ENCODE measurements at places on chromosomes 12 and 14.

GRCh38 chr12:22100958-22101748 lies 55.1 kb downstream of the CMAS start:
- peak; percentile 26 for DNase-seq

- no peak for DNase-seq
These were observed 98.6 kb downstream of the VRK1 start for GRCh38 chr14:96895658-96896271.

DNA sequence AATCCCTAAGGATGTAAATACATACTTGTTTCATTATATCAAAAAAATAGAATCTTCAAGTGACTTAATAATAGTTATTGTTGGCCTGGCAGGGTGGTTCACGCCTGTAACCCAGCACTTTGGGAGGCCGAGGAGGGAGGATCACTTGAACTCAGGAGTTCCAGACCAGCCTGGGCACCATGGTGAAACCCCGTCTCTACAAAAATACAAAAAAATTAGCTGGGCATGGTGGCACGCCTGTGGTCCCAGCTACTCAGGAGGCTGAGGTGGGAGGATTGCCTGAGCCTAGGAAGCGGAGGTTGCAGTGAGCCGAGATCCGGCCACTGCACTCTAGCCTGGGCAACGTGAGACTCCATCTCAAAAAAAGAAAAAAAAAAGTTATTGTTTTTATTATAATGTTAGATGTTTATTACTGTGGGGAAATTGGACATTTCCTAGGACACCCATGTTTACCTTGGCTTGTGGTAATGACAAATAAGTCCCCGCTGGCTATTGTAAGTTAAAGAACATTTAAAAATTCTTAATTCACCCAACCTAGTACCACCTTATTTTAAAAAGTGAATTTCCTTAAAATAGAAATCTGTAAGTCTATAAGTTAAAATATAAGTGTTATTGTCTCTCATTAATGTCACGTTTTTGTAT lies 1.8 kb downstream of the USP15 start:
- DNase-seq, result no peak

GRCh38 chr14:105427936-105428485 lies 8.4 kb downstream of the MTA1 start:
- no peak for DNase-seq

DNA sequence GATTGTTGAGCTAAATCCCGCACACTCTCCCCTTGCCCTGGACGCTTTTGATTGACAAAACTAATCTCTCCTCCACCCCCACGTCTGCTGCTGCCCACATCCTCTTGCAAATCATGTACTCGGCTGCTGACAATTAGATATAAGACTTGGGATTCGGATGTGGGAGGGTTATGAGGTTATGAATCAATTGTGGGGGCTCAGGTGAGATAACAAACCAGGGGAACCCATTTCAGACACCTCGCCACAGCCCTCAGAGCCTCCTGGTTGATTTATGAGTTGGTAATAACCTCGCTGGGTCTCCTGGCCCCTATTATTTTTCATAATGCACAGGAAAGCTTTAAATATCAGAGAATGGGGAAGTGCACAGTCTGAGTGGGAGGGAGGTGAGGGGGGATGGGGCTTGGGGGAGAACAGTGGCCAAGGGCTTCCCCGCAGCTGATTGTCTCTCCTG lies 449.9 kb downstream of the DPF3 start:
- peak; percentile 38 for DNase-seq

DNA sequence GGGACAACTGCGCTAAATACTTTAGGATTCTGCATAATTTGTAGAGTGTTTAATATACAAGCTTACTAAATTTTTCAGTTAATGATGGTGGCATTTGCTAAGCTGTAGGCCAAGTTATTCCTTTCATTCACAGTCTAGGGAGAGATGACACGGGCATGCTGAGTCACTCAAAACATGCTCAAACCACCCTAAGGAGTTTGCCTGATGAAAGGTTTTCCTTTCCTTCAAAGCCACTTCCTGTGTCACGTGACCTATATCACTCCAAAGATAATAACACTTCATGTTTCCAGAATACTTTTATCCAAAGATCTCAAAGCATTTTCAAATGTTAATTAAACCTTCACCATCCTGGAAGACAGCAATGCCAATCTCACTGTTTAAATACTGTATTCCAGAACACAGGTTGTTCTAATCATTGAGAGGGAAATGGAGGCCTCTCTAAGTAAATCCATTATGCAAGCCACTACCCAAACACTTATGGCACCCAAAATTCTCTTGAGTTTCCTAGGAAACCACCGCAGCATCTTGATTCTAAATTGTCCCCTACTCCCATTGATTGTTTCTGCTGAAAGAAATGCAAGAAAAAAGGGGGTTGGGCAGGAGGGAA lies 207.0 kb upstream of the CDKN3 start:
- no peak for DNase-seq

GRCh38 chr12:76611533-76611932 lies 52.0 kb upstream of the OSBPL8 start:
- no peak for DNase-seq

DNA sequence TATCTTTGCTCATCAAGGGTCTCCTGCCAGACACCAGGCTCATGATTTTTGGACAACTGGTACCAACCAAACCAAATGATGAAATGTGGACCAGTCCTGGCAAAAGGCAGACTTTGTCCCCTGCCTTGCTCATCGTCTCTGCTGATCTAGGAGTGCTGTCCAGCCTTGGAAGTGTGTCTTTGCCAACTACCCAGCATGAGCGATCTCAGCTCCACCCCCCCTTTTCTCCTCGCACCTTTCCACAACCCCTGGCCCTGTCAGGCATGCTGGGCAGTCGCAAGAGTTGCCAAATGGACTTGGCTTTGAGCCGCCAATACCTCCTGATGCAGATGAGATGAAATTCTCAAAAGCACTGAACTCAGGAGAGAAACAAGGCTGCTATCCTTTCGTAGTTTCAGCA lies 174.3 kb downstream of the KCNA5 start:
- no peak for DNase-seq

GRCh38 chr12:58765076-58765475 lies 155.2 kb downstream of the LRIG3 start:
- DNase-seq, result no peak

DNA sequence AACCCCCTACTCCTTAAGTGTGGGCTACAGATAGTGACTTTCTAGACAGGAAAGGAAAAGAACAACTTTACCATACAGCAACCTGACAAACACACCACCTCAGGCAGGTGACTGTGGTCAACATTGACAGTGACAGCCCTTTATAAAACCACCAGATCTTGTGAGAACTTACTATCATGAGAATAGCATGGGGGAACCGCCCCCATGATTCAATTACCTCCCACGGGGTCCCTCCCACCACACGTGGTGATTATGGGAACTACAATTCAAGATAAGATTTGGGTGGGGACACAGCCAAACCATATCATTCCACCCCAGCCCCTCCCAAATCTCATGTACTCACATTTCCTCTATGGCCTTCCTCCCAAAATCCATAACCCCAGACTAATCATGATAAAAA lies 16.3 kb downstream of the OR10P1 start:
- no peak for DNase-seq

DNA sequence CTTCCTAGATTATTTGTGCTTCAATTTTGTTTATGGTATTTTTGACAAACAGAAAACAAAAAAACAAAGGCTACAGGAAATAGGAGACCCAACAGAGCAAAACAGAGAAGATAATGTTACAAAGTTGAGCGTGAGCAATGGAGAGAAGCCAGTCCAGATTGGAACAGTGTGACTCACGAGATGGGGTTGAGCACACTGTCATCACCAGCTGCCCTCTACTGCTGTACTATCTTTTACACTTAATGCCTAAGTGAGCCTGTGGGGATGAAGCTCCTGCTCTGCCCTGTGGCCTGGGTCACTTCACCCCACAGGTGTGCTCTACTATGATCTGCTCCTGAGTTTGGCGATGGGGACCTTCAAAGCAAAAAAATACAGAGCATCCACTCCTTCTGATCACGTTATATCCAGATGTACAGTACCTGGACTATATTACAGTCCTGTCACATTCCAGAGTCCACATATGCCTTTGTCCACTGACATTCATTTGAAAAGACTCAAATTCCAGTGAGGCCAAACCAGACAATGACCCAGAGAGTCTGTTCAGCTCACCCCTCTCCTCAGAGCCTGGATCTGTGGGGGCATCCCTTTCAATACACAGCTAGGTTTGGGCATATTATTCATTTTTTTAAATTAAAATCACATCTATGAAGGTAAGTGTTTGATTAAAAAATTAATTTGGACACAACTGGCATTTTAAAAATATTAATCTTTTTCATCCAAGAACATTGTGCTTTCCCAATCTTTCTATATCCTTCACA lies 4.4 kb downstream of the IPO8 start:
- DNase-seq, result no peak

- peak; percentile 34 for DNase-seq
These were observed at the start of gene GPR68 for GRCh38 chr14:91244501-91244901. TSS of gene GPR68 (minus strand) at chr14:91244704. CDS start at chr14:91235050, 9,654 bp downstream.

GRCh38 chr14:72810201-72810600 lies 83.7 kb downstream of the DPF3 start:
- DNase-seq, result peak; percentile 74

GRCh38 chr14:96581902-96582301 lies 79.7 kb downstream of the PAPOLA start:
- no peak for DNase-seq

DNA sequence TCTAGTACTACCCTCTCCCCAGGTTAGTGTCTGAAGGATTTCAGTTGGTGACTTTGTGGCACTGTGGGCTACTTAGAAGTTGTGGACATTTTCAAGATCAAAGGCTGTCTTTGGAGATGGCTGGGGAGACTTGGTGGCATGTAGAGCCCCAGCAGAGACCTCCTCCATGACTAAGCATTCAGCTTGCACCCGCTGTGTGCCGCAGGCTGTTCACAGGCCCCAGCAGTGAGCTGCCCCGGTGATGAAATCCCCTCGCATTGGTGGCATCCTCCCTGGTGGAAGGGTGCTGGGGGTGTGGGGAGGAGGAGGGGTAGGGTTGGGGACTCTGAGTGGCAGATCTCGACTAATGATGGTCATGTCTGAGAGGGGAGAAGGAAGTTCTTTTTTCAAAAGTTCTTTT lies 173.9 kb downstream of the TSPAN9 start:
- DNase-seq, result no peak

DNA sequence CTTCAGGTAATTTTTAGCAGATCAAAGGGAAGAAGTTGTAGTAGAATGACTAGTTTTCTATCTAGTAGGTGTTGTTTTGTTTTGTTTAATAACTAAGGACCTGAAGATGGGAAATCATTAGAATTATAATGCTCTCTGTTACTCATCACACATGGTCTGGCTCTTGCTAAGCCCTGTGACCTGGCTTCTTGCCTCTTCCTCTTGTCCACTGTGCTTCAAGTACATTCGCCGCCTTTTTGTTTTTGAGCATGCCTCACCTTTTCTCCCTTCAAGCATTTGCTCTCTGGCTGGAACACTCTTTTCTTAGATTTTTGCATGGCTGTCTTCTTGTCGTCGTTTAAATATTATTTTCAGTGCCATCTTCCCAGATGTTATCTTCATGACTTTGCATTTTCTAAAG lies 47.7 kb downstream of the DAAM1 start:
- DNase-seq, result no peak

GRCh38 chr14:97490521-97491070 lies 693.4 kb downstream of the VRK1 start:
- no peak for DNase-seq

GRCh38 chr12:70467918-70468733 lies 102.0 kb downstream of the KCNMB4 start:
- no peak for DNase-seq

DNA sequence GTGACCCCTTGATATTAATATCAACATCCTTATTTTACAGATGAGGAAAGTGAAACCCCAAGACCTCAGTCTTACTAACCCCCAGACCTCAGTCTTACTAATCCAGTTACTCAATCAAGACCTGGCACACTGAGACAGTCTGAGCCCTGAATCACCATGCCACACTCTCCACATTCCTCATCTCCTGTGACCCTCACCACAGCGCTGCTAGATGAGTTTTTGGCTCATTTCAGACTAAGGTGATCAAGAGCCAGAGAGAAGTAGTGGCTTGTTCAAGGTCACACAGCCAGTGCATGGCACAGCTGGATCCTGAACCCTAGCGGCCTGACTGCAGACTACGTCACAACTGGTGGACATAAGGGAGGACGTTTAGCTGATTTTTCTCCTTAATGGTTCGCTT lies 579.2 kb downstream of the BCL11B start:
- DNase-seq, result no peak

- DNase-seq, result no peak
These were observed 136.4 kb upstream of the NCOR2 start for GRCh38 chr12:124703856-124704255.

GRCh38 chr12:68910128-68910527 lies 22.8 kb downstream of the CPM start:
- DNase-seq, result no peak

- DNase-seq, result no peak
These were observed 2.3 kb downstream of the CDKN1B start for GRCh38 chr12:12719496-12719895.

GRCh38 chr12:109693653-109694600 lies 19.7 kb upstream of the FAM222A start:
- no peak for DNase-seq

- DNase-seq, result no peak
These were observed 168.7 kb downstream of the TTC7B start for GRCh38 chr14:90647473-90648005.

GRCh38 chr14:56807386-56808109 lies 2.7 kb downstream of the OTX2 start:
- no peak for DNase-seq

DNA sequence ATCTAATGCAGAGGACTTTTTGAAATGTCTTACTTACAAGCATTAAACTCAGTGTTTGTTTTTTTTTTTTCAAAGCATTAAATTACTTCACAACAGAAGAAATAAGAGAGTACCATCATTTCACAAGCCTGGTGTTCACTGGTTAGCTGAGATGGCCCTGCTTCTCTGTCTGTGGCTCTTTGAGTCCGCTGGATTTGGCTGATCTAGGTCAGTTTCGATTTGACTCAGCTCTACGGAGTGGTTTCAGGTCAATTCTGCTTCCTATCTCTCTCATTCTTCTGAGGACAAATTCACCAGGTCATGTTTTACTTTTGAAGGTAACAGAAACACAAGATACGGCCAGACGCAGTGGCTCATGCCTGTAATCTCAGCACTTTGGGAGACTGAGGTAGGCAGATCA lies 1066.1 kb downstream of the FLRT2 start:
- no peak for DNase-seq

DNA sequence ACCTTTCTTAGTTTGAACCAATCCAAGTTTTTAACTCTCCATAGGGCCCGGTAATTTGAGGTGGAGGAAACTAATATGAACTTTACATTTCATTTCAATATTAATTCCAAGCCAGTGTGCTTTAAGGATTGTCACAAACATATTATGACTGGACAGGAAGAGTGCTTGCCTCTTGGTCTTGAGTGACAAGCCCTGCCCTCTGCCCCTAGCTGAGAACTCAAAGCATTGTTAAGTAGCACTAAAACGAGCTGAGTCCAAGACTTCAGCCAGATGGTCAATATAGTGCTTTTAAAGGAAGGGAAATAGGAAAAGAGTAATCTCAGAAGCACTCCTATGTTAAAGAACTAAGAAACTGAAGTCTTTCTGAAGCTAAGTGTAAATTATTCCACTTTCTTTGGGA lies 17.1 kb downstream of the TRMT5 start:
- no peak for DNase-seq

GRCh38 chr14:96027431-96028355 lies 11.5 kb upstream of the C14orf132 start:
- no peak for DNase-seq

Data from activated naive CD8-positive, alpha-beta T cell treated with anti-CD3 and anti-CD28 coated beads, Interleukin-2, amount 50 U/mL, for 24 hours (primary cell).